Activated CD4-positive, alpha-beta T cell treated with anti-CD3 and anti-CD28 coated beads for 1 hour (primary cell): ENCODE measurements at places on chromosomes 4 and X.

- no peak for DNase-seq
Observed at GRCh38 chr4:177006331-177006730, 213.6 kb upstream of the VEGFC start.

GRCh38 chrX:50068893-50069292, 131.9 kb downstream of the AKAP4 start:
- DNase-seq, result no peak

- DNase-seq, result no peak
Observed at GRCh38 chr4:48134081-48134480, at the start of gene TXK. Gene TXK, minus strand, starts transcription at chr4:48134250. Its CDS starts 80 bp downstream, at chr4:48134170.

GRCh38 chrX:155144926-155145325, 71.3 kb upstream of the VBP1 start:
- DNase-seq, result no peak

GRCh38 chr4:6986072-6986780, 56.9 kb upstream of the TADA2B start:
- DNase-seq, result no peak

GRCh38 chrX:148380650-148381561, 119.5 kb upstream of the AFF2 start:
- peak; percentile 8 for DNase-seq
